ACHN (cell line): ENCODE measurements at places on chromosomes 7 and 10.

GRCh38 chr10:12947741-12948140 lies 53.8 kb downstream of the CCDC3 start:
- DNase-seq: no peak

DNA sequence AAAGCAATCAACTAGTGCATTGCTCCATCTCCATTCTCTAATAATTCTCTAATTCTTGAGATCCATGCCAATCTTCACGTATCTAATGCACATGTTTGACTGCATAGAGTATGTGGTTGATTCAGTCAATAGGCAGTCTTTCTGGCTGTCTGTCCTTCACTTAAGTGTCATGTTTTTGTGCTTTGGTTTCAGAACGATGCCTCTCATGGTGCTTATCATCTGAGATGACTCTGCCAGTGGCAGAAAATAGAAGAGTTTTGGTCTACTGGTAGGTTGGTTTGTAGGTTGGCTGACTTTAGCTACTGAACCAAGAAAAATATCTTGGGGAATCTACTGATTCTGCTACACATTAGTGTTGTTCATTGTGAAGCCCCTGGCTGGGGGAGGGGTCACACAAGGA lies 364.2 kb downstream of the SFMBT2 start:
- DNase-seq: no peak

DNA sequence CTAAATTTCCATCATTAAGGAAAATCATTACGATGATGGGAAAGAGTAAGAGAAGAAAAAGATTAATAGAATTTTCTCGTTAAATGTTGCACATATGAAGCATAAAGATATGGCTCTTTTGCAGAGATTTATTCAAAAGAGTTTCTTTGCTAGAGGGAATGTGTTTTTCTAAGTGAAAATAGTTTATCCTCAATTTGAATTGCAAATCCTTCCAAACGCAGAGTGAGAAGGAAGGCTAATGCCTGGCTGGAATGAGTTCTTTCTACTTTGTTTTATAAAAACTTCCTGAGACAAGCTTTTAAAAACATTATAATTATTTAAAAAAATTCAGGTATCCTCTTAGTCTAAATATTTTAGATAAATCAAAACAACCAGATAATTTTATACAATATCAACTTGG lies 14.2 kb downstream of the CYP26A1 start:
- DNase-seq: no peak

- peak; percentile 65 for DNase-seq
These were observed 869 bp downstream of the TRIM24 start for GRCh38 chr7:138460649-138461607.

DNA sequence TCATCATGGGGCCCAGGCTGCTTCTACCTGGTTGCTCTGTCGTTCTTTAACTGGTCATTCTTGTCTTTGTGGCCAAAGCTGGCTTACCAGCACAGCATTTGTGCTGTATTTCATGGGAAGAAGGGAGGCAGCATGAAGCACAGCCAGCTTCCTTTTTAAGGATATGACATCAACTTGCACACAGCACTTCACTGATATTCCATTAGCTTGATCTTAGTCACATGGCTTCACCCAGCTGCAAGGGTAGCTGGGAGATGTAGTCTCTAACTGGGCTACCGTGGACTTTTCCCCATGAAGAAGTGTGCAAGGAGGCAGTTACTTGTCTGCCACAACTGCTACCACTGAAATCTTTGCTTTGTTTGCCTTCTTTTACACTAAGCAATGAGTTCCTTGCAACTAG lies 525.2 kb downstream of the LRMDA start:
- no peak for DNase-seq

DNA sequence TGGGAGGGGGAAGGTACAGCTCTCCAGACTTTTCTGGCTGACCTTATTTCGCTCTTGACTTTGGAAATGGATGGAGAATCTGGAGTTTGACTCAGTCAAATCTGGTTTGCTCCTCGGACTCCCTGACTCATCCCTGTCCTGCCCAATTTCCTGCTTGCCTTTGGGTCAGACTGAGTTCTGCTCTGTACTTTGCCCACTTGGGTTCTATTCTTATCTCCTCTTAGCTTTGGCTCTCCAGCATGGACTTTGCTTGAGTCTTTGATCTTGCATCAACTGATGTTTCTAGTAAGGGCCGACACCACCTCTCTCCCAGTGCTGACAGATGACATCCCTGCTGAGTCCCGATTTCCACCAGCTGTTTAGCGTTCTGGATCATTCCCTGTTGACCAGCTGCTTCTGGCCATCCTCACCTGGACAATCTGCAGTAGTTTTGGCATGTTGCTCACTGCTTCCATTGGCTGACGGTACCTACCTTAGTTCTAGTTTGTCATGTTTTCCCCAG lies 335.3 kb downstream of the SUGCT start:
- DNase-seq: no peak

DNA sequence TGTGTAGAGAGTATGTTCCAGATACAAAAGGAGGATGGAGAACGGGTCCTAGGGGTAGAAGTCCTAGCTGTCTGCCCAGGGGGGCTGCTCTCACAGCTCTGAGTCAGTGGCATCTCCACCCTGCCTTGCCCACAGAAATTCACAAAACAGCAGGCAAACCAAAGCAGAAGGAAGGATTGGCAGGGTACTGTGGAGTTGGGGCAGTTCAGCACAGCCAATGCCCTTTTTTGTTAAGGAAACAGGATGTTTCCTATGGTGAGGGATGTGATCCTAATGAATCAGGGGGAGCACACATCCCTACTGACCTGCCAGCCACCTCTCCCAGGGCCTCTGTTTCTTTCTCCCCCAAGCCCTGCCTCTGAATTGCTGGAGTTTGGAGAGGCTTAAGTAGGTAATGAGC lies 457.6 kb downstream of the PLXNA4 start:
- DNase-seq: no peak

DNA sequence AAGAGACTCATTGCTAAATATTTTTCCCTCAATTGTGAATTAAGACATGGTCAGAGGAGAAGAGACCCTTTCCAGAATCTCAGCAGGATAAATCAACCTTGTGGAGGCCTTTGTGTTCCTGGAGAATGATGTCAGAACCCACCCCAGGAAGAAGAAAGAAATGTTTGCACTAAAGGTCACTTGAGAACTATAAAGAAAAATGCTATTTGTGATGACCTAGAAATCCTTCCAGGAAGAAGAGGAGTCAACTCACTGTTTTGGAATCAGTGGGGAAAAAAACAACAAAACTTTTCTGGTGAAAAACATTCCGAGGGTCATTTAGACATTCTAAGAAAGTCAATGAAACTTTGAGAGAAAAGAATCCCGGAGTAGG lies 129.1 kb upstream of the ANKRD1 start:
- no peak for DNase-seq

DNA sequence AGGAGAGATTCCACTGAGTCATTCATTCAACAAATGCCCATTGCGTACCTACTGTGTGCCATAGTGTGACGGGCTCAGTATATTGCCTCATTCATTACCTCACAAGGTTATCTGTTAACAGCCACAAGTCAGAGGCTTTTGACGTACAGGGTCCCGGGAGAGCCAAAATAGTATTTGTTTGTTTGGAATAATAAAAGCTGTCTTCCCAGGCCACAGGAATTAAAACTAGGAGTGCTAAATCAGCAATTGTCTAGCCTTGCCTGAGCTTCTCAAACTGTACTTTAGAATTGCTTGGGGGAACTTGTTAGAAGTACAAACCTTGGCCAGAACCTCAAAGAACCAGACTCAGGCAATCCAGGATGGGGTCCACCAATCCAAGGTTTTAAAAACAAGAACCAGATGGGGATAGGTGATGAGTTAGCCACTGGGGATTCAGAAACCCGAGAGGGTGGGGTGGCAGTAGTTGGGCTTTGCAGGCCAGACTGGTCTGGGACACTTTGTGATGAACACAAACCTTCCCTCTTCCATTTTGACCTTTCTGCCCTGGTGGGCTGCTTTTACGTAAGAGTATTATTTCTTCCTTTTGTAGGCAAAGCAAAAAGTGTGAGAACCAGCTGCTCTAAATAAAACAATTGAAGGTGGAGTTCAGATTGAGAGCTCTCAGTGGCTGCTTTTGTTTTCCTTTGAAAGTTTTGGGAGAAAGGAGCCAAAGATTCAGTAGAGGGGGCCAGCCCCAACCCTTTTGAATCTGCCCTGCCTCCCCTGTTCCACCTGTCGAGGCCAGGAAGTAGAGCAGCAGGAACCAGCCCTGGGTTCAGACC lies 113.0 kb upstream of the ANLN start:
- DNase-seq: no peak

GRCh38 chr7:86190351-86190750 lies 453.4 kb upstream of the GRM3 start:
- no peak for DNase-seq

DNA sequence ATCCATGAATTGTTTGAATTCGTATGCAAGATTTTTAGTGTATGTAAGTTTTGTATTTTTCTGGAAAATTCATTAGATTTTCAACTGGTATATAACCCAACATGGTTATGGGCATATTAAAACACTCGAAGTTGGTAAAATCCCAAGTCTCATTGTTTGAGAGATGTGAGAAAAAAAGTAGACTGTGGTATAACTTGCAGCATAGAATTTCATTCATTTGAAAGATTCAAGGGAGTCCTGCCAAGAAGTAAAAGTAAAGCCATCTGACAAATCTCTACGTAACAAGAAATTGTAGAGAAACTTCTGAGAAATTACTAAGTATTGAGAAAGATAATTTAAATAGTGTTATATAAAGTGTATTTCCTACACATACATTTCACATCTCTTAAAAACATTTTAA lies 40.2 kb downstream of the SEMA3E start:
- no peak for DNase-seq

DNA sequence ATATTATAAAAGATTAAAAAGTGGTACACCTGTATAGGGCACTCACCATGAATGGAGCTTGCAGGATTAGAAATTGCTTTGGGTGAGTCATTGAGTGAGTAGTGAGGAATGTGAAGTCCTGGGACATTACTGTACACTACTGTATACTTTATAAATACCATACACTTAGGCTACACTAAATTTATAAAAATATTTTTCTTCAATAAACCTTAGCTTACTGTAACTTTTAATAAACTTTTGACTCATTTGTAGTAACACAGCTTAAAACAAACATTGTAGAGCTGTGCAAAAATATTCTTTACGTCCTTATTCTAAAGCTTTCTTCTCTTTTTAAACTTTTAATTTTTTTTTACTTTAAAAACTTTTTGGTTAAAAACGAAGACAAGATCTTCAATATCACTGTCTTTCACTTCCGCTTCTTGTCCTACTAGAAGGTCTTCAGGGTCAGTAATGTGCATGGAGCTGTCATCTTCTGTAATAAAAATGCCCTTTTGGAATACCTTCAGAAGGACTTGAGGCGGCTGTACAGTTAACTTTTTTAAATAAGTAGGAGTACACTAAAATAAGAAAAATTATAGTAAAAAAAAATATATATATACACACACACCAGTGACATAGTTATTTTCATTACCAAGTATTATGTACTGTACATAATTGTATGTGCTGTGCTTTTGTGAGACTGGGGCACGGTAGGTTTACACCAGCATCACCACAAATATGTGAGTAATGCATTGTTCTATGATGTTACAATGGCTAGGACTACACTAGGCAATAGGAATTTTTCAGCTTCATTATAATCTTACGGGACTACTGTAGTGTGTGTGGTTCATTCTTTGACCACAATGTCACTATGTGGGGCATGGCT lies 3.5 kb downstream of the STK31 start:
- peak; percentile 99 for DNase-seq

DNA sequence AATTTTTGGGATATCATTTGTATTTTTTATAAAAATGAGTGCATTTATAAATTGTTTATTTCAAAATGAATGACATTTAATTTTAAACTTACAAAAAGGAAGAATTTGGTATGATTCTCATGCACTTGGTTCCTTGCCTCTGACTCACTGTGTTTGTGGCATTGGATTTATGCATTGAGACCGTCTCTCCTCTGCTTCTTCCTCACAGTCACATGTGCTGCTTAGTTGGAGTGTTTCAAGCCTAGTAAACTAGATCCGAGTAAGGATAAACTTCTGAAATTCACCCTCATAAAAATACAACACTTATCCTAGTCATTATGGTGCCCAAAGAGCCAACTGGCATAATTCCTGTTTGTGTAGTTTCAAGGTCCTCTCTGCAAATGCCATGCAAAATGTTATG lies 19.1 kb upstream of the FZD8 start:
- no peak for DNase-seq

DNA sequence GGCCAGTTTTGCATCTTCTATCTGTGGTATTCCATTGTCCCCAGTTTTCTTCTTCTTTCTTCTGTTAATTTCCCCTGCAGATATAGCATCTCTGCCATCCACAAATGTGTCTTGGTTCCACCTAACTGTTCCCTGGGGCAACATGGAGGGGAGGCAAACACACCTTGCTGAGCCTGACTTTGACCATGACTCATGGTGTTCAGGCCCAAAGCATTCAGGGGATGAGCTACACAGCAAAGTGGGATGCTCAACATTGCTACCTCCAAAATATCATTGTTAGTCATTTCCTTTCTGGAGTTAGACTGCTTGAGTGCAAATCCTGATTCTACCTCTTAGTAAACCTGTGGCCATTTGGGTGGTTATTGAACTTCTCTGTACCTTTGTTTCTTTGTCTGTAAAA lies 542.7 kb downstream of the LRMDA start:
- no peak for DNase-seq

GRCh38 chr7:100465702-100466311 lies 1.7 kb upstream of the SPACDR start:
- peak; percentile 88 for DNase-seq

- DNase-seq: no peak
These were observed 43.0 kb upstream of the GRM3 start for GRCh38 chr7:86600506-86601290.

DNA sequence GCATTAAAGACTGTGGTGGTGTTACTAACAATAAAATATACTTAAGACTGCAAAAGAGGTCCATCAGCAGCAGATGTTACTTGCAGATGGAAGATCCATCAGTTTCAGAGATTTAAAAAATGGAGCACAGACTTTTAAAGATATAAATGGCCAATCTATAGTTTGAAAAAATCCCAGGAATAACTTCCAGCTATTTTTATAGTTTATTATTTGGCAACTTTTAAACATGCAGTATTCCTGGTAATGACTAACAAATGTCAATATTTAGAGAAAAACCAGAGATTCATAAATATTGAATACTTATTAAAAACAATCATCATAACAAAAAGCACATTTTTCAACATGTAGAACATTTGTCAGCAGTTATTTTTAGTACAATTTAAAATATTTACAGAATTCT lies 30.7 kb downstream of the RTKN2 start:
- no peak for DNase-seq

DNA sequence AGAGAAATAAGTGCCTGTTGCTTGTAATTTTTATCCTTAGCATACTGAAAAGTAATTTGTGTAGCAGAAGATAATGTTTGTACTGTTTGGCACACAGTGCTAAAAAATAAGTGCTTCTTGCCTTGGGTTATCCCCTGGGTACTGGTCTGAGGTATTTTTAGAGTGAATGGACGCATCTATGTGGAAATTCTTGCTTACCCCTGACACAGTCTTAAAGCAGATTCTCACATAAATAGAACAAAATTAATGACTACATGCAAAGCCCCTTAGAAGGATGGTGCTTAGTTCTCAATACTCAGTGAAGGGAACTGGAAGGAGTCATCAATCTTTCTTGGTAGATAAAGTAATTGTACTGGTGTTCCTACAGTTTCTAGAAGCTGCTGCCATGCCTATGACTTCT lies 548.6 kb downstream of the ARL4A start:
- no peak for DNase-seq
